ENCODE measurements at places on chromosomes 5 and 9.

- no peak for DNase-seq
These were observed 647 bp downstream of the PDE8B start for GRCh38 chr5:77210964-77211690.

DNA sequence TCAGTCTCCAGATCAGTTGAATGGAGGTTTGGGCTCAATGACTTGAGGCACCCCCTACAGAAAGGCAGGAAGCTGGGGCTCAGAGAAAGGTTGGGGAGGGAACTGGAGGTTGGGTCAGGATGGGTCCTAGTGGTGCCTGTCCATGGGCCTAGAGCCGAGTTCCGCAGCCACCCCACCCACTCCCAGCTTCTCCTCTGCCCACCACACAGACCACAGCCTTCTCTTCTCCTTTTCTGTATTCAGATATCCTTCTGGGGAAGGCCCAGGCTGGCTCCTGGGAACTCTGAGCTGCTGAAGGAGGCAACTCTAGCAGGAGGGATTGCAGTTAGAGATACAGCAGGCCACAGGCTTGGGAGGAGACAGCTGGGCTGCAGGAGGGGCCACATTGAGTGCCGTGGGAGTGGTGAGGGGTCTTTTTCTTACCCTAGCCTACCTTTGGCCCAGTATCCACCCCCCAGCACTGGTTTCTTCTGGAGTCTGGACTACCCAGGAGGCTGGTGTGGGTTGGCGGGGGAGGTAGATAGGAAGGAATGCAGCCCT lies 15.4 kb upstream of the PTGS1 start:
- DNase-seq = no peak

- no peak for DNase-seq
These were observed 55.2 kb downstream of the SLC1A3 start for GRCh38 chr5:36661456-36662220.

DNA sequence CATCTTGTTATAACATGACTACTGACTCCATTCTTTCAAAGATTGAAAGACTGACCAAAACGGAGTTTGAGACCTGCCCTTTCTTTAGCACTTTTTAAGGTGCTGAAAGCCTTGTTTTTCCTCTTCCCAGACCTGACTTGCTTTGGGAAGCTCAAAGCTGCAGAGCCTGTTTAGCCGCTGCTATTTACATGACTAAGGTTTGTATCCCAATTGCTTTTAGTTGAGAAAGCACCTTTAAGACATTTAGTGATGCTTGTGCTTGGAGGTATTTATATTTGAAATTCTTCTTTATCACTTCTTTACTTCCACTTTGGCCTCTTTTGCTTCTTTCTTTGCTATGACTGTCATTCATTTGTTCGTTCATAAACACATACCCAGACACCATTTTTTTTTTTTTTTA lies 182.6 kb upstream of the ELL2 start:
- no peak for DNase-seq

Data from NCI-H446 treated with DMSO at 0.1 percent for 48 hours (cell line).